ENCODE measurements at places on chromosomes 2 and 18. TPM values are rescaled to one million over a fixed set of nuclear protein-coding genes. Genes with fewer than 3 reads are reported as not detected.

- DNase-seq = no peak
Measured at GRCh38 chr2:172168917-172169346, 66.2 kb upstream of the DLX2 start.

DNA sequence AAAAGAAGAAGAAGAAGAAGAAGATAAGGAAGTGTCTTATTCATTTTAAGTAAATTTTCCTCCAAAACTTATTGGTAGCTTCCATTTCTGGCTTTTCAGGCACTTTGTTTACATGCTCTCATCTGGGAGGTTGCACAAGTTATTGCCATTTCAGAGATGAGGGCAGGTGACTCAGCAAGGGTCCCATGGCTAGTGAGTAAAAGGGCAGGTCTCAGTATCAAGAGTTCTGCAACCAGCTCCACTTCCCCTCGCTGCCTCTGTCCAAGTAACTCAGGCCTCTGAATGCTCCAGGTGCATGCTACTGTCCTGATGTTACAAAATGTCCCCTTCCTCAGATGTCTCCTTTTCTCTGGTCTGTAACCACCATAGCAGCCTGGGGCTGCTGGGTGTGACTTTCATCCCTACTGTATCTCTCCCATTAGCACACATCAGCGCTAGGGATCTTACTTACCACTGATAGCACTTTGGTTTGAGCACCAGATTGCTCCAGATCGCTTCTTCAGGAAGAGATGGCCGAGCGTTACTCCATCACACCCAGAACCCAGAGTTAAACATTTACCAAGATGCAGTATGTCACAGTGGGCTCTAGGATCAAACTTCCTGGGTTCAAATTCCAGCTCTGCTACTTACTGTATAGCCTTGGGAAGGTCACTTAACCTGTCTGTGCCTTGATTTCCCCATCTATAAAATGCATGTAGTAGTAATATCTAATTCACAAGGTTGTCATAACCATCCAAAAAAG, 57.4 kb upstream of the LAPTM4A start:
- DNase-seq = peak; percentile 70

- DNase-seq = peak; percentile 86
Measured at GRCh38 chr2:205775097-205775877, 93.0 kb downstream of the NRP2 start.

DNA sequence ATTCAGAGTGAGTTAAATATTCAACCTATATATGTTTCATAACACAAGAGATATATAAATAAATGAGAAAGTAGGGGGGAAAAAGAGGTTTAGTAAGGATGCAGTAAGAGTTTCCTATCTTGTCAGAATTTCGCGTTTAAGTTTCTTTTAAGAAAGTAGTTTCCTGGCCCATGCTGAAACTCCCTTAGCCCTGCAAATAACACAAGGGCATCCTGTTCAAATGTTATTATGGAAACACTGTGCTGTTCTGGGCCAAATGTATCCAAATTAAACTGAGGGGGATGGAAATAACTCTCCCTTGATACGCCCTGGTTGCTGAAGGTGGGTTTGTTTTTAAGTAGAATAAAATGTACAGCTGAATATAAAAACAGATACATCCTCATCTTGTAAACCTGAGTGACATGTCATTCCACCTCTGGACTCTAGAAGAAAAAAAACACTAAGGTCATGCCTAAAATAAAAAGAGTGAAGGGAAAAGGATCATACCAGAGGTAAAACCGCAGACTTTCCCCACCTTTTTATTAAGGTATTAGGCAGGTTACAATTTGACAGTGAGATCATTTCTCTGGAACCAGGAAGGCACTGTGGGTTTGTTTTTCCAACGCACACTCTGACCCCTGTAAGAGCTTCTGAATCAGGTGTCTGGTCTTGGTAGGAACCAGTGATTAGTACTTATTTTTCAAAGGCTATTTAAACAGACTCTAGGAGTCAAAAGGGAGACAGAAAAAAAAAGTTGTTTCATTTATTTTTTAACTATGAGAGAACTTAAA, 16.7 kb downstream of the BCL2 start:
- no peak for DNase-seq

DNA sequence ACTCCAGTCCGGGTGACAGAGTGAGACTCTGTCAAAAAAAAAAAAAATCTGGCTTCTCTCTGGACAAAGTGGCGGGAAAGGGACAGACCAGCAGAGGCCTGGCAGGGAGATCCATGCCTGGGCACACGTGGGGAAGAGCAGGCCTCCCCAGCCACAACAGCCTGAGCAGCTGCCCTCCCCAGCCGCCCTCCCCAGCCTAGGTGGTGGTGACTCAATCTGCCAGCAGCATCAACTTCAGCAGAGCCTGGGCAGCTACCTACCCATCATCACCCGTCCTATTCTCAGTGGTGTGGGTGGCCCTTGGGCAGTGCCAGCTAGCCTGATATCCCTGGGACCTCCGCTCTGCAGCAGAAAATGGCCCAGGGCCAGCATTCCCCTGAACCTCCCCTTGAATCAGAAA, 612.4 kb downstream of the FBXO15 start:
- DNase-seq = no peak

DNA sequence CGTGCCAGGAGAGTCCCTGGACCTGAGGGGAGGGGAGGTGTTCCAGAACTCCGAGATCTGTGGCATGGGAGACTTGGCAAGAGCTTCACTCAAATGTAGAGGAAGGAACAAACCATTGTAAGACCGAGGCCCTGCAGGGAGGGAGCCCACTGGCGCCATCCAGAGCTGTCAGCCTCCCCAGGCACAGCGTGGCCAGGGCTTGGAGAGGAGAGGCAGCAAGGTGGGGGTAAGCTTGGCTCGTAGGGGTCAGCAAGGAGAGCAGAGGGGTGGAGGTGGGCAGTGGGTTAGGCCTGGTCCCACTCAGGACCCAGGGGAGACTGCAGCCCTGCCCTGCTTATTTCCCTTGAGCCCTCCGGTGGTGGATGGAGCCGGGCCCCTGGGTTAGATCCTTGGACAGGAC, 3.6 kb downstream of the TMEM177 start:
- DNase-seq = no peak

GRCh38 chr2:13542642-13543041, 825.9 kb downstream of the TRIB2 start:
- no peak for DNase-seq

GRCh38 chr18:48834413-48835031, 116.2 kb downstream of the SMAD7 start:
- DNase-seq = peak; percentile 96

GRCh38 chr18:40222776-40223175, 1732.3 kb upstream of the PIK3C3 start:
- peak; percentile 22 for DNase-seq

DNA sequence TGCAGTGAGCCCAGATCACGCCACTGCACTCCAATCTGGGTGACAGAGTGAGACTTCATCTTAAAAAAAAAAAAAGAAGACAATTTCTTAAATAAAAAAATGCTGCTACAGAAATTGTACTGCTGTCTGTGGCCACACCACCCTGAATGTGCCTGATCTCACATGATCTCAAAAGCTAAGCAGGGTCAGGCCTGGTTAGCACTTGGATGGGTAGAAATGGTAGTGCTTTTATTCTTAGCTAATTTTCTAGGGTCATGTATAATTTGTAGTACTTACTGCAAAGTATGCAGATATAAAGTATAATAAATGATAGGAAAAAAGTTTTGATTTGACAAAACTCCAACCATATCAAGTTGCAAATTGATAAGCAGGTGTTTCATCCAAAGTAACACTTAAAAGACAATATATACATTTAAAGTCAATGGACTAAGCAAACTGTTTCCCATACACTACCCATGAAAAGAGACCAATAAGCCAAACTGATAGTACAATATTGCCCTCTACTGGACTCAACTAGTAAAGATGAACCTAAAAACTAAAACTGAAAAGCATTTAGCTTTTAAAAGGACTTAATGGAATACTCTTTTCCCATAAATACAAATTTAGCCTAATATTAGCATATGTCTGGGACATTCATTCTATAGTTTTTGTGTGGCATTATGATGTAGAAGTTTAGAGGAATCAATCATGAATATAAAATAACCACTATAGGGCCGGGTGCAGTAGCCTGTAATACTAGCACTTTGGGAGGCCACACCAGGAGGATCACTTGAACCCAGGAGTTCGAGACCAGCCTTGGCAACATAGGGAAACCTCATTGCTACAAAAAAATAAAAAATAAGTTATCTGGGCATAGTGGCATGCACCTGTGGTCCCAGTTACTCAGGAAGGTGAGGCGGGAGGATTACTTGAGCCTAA, 18.6 kb upstream of the PEX13 start:
- peak; percentile 66 for DNase-seq

DNA sequence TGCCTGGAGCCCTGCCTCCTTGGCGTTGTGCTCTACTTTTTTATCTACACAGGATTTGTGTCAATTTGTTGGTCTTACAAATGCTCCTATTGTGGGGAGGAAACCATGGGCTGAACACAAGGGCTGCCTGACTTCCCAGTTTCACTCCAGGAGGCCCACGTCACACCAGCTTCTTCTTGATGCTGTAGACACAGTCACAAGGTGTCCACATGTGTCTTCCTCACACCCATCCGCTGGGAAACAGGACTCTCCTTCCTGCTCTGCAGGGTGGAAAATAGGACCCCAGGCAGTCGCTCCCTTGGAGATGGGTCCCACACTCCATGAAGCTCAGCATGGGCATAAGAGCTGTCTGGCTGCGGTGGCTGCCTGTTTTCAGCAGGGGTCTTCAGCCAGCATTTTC, 468.2 kb downstream of the EPHA4 start:
- no peak for DNase-seq

DNA sequence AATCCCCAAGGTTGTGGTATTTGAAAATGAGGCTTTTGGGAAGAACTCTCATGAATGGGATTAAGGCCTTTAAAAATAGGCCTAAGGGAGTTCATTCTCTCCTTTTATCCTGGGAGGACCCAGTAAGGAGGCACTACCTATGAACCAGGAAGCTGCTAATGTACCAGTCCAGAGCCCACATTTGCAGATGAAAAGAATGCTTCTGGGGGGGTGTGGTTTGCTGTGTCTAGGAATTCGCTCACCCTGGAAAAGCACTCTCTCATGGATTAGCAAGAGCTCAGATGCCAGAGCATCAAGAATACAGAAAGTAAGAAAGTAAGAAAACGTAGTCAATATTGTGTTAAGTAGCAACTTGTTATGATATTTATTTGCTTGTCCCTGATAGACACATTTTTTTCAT, 785.7 kb upstream of the GYPC start:
- no peak for DNase-seq

DNA sequence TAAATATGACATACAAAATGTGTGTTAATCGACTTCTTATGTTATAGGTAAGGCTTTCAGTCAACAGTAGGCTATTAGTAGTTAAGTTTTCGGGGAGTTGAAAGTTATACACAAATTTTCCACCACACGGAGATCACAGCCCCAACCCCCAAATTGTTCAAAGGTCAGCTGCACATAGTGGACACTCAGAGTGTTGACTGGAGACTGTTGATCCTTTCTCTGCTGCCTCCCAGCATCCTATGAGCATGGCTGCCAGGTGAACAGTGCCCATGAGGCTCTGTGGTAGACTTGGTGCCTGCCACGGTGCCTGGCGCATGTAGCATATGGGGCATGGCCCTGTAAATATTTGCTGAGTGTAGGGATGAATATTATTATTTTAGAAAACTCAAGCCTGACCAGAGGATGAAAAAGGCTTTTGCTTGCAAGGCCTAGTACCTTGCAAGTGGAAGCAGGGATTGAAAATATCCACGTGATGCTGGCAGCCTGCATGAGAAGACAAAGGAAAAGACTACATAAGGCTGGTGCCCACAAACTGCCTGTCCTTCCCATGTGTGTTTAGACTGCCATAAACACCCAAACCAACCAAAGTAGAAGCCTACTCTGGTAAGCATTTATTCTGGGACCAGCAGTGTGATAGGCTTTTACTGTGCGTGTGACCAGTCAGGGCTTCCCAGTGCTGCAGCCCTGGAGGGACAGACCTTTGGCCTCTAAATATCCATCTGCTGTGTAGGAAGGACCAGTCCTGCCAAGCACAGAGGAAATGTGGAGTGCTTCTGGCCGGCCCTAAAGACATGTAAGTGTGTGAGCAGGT, 226.1 kb downstream of the LDLRAD4 start:
- DNase-seq = no peak

GRCh38 chr2:62076980-62077638, 118.8 kb upstream of the B3GNT2 start:
- DNase-seq = no peak

DNA sequence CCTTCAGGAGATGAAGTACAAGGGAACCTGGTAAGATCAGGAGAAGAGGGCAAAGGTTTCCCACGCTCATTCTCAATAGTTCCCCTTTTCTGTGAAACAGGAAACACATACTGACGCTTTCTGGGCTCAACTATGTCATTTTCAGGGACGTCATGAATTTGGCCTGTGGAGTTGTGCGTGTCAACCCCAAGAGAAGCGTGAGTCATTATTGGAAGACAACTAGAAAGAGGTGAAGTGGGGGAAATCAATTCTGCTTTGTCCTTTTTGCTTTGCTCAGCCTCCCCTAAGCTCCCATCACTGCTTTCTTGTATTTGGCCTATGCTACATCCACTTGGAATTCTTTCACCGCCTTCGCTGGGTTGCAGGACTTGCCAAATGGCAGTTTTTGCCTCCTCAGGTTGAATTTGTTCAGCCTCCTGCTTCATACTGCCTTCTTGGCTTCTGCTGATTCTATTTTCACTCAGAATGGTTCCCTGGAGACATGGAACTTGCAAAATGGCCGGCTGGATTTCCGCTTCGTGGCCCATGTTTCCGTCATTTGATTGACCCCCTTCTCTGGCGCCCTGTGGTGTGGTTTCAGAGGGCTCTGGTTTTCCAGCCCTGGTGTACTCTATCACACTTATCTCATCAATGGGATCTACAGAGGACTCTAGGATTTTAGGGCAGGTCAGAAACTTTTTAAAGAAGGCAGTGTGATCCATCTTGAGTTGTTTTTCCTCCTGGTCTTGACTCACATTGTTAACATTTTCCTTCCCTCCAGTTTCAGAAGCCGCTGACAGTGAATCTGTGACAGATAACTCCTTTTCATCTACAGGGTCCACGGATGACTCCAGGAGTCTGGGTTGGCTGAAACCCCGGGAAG, 93.3 kb downstream of the ALPK2 start:
- no peak for DNase-seq

- no peak for DNase-seq
Measured at GRCh38 chr2:233708942-233709341, 3.8 kb upstream of the UGT1A5 start.

- DNase-seq = peak; percentile 64
Measured at GRCh38 chr2:47534179-47534919, 131.4 kb downstream of the MSH2 start.

SCN3A gene
- not detected for total RNA-seq

TGIF1 gene
- 161 TPM for total RNA-seq

HOXD13 gene
- total RNA-seq = not detected

CCDC68 gene
- total RNA-seq = 3.3 TPM

KCNJ3 gene
- total RNA-seq = not detected

RSAD2 gene
- 0.09 TPM for total RNA-seq

FZD7 gene
- 1.1 TPM for total RNA-seq

SOWAHC gene
- 25.6 TPM for total RNA-seq

MOGAT1 gene
- not detected for total RNA-seq

NR4A2 gene
- total RNA-seq = 2.6 TPM
